Activated CD4-positive, alpha-beta memory T cell treated with anti-CD3 and anti-CD28 coated beads for 36 hours (primary cell): ENCODE measurements at places on chromosomes 5 and 9. TPM values are rescaled to one million over a fixed set of nuclear protein-coding genes. Genes with fewer than 3 reads are reported as not detected.

- no peaks in the 10 kb centered on the region for H3K27me3 ChIP-seq
- peaks cover 75% of the 10 kb centered on the region for H3K4me1 ChIP-seq
- H3K36me3 ChIP-seq, result peaks cover 12% of the 10 kb centered on the region
These were observed 23.2 kb downstream of the STK10 start for GRCh38 chr5:172164769-172165212.

- peak overlapping the region; percentile 29 for H3K27ac ChIP-seq
- H3K4me1 ChIP-seq, result peaks cover 57% of the 10 kb centered on the region
- peaks cover 58% of the 10 kb centered on the region for H3K36me3 ChIP-seq
- H3K27me3 ChIP-seq, result no peaks in the 10 kb centered on the region
- no peak overlapping the region for H3K4me3 ChIP-seq
- DNase-seq, result peak; percentile 8
These were observed 35.1 kb downstream of the B4GALT1 start for GRCh38 chr9:33131790-33132772.

- H3K36me3 ChIP-seq, result no peaks in the 10 kb centered on the region
- H3K4me1 ChIP-seq, result peaks cover 16% of the 10 kb centered on the region
- peak; percentile 22 for DNase-seq
These were observed 36.3 kb upstream of the HAND1 start for GRCh38 chr5:154514331-154514730.

- DNase-seq, result peak; percentile 53
- H3K36me3 ChIP-seq, result no peaks in the 10 kb centered on the region
- H3K4me3 ChIP-seq, result no peak overlapping the region
- peaks cover 14% of the 10 kb centered on the region for H3K4me1 ChIP-seq
These were observed 56.7 kb downstream of the AOPEP start for GRCh38 chr9:94783102-94783682.

DNA sequence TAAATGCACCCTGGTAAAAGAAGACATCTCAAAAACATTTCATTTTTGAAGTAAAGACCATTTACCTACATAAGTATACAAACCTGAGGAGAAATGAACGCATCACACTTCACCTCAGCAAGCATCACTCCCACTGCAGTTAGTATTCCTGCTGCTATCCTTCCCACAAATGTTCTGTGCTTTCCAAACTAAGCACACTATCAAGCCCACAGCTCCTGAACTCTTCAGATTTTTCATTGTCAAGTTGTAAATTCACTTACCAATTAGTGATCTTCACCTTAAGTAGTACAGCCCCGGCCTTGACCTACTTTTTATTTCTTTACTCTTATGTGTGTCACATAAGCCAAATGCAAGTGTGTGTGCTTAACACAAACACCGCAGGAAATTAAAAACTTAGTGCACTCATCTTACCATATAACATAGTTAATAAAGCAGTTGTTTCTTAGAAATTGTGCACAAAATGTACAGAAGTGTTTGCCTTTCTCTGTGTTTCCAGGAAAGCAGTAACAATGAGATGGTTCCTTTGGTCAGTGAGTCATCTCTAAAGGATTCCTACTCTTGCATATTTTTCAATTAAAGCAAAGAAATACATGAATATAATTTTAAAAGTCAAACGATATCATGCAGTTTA, 169.4 kb downstream of the APBA1 start:
- H3K4me3 ChIP-seq, result no peak overlapping the region
- H3K27me3 ChIP-seq, result no peaks in the 10 kb centered on the region
- no peak overlapping the region for H3K27ac ChIP-seq
- H3K4me1 ChIP-seq, result no peaks in the 10 kb centered on the region
- H3K36me3 ChIP-seq, result no peaks in the 10 kb centered on the region

DNA sequence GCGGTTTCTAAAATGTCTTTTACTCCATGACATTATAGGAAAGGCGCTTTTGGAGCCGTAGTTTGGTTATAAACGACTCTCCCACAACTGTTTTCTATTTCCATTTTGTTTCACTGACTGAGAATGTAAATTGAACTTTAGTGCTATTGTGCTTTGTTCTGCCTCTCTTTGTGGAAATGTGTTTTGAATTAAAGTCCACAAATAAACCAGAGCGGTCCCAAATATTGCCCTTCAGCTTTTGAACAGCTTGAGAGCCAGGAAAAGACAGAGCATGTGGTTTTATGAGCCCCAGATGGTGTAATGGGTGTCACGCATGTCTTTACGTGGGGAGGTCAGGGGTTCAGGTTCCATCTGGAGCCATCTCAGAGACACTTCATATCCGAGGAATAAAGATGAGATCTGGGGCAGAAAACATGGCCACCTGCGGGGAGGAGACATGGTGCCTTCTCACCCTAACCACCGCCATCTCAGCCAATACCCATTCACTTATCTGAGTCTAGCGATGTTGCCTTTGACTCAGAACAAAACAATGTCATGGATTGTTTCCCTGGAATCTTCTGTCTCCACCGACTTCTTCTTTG, 42.5 kb upstream of the ROR2 start:
- peaks cover 15% of the 10 kb centered on the region for H3K27me3 ChIP-seq
- H3K4me1 ChIP-seq, result no peaks in the 10 kb centered on the region
- no peak overlapping the region for H3K4me3 ChIP-seq
- no peak for DNase-seq
- no peaks in the 10 kb centered on the region for H3K36me3 ChIP-seq
- no peak overlapping the region for H3K27ac ChIP-seq

- no peaks in the 10 kb centered on the region for H3K27me3 ChIP-seq
- no peak for DNase-seq
- H3K4me1 ChIP-seq, result peaks cover 3% of the 10 kb centered on the region
- no peak overlapping the region for H3K4me3 ChIP-seq
- no peak overlapping the region for H3K27ac ChIP-seq
These were observed 363.4 kb upstream of the SLC30A5 start for GRCh38 chr5:68730220-68730978.

- H3K27me3 ChIP-seq, result no peaks in the 10 kb centered on the region
- H3K4me3 ChIP-seq, result no peak overlapping the region
- no peak for DNase-seq
- H3K27ac ChIP-seq, result no peak overlapping the region
- no peaks in the 10 kb centered on the region for H3K36me3 ChIP-seq
These were observed 65.2 kb downstream of the PBX3 start for GRCh38 chr9:125812403-125812802.

DNA sequence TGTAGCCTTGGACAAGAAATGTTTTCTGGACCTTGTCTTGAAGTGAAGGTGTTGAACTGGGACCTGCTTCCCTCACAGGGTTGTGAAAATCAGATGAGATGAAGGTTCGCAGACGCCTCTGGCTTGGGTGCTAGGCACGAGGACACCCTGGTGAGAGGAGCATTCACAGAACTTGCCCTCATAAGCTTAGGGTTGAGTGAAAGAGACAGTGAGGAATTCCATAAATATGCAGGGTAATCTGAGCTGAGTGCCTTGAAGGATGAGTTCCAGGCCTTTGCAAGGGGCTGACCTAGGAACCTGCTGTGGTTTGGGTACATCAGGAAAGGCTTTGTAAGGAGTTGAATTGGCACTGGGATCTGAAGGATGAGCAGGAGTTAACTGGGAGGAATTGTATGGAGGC, 75.7 kb upstream of the SAP30L start:
- H3K27ac ChIP-seq, result no peak overlapping the region
- no peak for DNase-seq
- H3K4me1 ChIP-seq, result peaks cover 2% of the 10 kb centered on the region
- H3K36me3 ChIP-seq, result peaks cover 2% of the 10 kb centered on the region
- no peaks in the 10 kb centered on the region for H3K27me3 ChIP-seq
- no peak overlapping the region for H3K4me3 ChIP-seq

- H3K27me3 ChIP-seq, result no peaks in the 10 kb centered on the region
- no peaks in the 10 kb centered on the region for H3K4me1 ChIP-seq
- no peak overlapping the region for H3K4me3 ChIP-seq
- DNase-seq, result no peak
These were observed 114.9 kb upstream of the PRLR start for GRCh38 chr5:35345222-35345621.

GRCh38 chr9:130920233-130920632, 18.8 kb downstream of the FIBCD1 start:
- no peaks in the 10 kb centered on the region for H3K4me1 ChIP-seq
- H3K27ac ChIP-seq, result no peak overlapping the region
- H3K4me3 ChIP-seq, result no peak overlapping the region
- peaks cover 12% of the 10 kb centered on the region for H3K27me3 ChIP-seq

DNA sequence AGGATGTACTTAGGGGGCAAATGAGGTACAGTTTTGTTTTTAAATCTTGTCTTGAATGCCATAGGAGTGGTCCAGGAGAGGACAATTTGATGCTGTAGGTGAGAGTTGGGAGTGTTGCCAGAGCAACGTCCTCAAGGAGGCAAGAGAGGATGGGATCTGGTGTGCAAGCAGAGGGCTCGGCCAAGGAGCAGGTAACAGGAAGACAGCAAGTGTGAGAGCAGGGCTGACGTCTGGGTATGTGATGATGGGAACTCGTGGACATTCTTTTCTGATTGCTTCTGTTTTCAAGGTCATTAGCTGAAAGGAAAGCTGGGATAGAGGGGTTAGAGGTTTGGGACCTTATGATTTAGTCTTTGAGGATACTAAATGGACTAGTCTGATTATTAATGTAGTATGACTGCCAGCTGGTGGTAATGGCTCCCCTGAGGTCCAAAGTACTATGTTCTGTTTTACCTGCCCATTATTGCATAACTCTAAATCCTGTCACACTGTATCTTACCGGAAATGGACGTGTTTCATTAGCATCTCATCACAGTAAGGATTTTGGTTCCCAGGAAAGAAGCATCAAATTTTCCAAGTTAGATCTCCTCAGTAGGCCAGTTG, 15.4 kb downstream of the GNPDA1 start:
- no peak overlapping the region for H3K27ac ChIP-seq
- H3K4me3 ChIP-seq, result no peak overlapping the region

GRCh38 chr5:170306381-170306831, 8.8 kb upstream of the LCP2 start:
- H3K4me1 ChIP-seq, result peaks cover 74% of the 10 kb centered on the region
- H3K27me3 ChIP-seq, result no peaks in the 10 kb centered on the region
- H3K36me3 ChIP-seq, result no peaks in the 10 kb centered on the region
- H3K4me3 ChIP-seq, result no peak overlapping the region
- DNase-seq, result peak; percentile 59

- H3K36me3 ChIP-seq, result no peaks in the 10 kb centered on the region
- peak overlapping the region; percentile 28 for H3K27ac ChIP-seq
- peak; percentile 17 for DNase-seq
- H3K4me1 ChIP-seq, result peaks cover 21% of the 10 kb centered on the region
- H3K4me3 ChIP-seq, result peak overlapping the region; percentile 81
- H3K27me3 ChIP-seq, result no peaks in the 10 kb centered on the region
These were observed 1.1 kb upstream of the SNX24 start for GRCh38 chr5:122844136-122844909.

GRCh38 chr5:153632748-153633290, 142.3 kb downstream of the GRIA1 start:
- no peak for DNase-seq
- no peaks in the 10 kb centered on the region for H3K27me3 ChIP-seq
- H3K27ac ChIP-seq, result no peak overlapping the region
- H3K4me3 ChIP-seq, result no peak overlapping the region
- no peaks in the 10 kb centered on the region for H3K36me3 ChIP-seq

Gene CYSRT1
- 0.70 TPM for total RNA-seq

Gene AK1
- total RNA-seq, result 28.5 TPM

Gene AMBP
- total RNA-seq, result not detected

Gene C5
- total RNA-seq, result 2.7 TPM

Gene AGXT2
- not detected for total RNA-seq

Gene OR1Q1
- total RNA-seq, result not detected

Gene CAPSL
- total RNA-seq, result 1.0 TPM

Gene PCDHGA4
- 0.07 TPM for total RNA-seq
